ENCODE measurements at places on chromosomes 13 and 19. TPM values are rescaled to one million over a fixed set of nuclear protein-coding genes. Genes with fewer than 3 reads are reported as not detected.

DNA sequence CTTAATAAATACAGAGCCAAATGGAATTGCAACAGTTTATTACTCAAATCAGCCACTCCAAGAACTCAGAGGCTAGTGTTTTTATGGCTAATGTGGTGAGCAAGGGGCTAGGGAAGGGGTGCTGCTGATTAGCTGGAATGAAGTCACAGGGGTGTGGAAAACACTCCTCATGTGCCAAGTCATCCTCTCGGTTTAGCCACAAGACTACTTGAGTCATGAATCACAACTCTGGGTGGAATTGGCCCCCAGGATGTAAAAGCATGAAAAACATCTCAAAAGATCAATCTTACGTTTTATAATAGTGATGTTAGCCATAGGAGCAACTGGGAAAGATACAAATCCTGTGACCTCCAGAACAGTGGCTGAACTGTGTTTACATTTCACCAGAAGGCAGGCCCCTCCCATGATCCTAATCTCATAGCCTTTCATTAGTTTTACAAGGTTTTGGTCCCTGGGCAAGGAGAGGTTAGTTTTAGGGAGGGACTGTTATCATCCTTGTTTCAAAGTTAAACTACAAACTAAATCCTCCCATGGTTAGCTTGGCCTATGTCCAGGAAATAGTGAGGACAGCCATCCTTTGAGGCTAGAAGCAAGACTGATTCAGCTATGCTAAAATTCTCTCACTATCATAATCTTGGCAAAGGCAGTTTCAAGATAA, 2020.1 kb upstream of the PCDH20 start:
- DNase-seq: no peak

DNA sequence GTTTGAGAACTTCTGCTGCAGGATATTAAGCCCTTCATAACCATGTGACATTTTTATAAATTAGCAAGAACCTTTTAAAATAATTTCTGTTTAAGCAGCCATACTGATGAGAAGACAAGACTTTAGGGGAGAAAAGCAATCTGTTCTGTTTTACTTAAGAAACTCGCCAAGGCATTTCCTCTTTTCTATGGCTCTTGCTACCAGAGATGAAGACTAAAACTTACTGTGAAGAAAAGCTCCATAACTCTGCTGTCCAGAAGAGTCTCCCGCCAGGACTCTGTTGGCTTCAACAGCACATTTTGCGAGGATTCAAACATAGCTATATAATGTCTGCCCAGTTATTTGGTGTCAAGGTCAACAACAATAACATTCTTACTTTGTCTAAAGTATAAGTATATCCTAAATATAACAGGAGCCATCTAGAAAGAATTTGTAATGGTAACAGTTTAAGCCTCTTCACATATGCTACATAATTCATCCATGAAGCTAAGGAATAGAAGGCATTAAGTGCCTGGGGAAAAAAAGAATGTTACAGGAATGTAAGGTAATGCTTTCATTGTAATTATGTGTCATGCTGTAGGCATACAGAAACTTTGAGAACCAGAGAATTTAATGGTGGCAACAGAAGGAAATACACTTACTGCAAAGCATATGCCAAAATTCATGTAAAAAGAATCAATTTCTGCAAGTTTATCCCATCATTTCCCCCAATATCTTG, 53.2 kb upstream of the EEF1AKMT1 start:
- DNase-seq: no peak

DNA sequence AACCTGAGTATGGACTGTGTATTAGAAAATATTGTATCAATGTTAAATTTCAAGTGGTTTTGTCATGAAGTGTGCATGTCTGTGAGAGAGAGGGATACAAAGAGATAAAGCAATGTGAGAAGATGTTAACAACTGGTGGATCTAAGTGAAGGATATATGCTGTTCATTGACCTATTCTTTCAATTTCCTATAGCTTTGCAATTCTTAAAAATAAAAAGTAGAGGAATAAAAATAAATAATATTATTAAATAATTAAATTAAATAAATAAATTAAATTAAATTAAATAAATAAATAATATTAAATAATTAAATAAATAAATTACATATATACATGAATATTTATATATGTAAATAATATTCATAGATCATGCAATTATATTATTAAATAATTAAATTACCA, 131.2 kb upstream of the DACH1 start:
- no peak for DNase-seq

- DNase-seq: no peak
Observed at GRCh38 chr19:2517881-2518601, 42.1 kb downstream of the GADD45B start.

DNA sequence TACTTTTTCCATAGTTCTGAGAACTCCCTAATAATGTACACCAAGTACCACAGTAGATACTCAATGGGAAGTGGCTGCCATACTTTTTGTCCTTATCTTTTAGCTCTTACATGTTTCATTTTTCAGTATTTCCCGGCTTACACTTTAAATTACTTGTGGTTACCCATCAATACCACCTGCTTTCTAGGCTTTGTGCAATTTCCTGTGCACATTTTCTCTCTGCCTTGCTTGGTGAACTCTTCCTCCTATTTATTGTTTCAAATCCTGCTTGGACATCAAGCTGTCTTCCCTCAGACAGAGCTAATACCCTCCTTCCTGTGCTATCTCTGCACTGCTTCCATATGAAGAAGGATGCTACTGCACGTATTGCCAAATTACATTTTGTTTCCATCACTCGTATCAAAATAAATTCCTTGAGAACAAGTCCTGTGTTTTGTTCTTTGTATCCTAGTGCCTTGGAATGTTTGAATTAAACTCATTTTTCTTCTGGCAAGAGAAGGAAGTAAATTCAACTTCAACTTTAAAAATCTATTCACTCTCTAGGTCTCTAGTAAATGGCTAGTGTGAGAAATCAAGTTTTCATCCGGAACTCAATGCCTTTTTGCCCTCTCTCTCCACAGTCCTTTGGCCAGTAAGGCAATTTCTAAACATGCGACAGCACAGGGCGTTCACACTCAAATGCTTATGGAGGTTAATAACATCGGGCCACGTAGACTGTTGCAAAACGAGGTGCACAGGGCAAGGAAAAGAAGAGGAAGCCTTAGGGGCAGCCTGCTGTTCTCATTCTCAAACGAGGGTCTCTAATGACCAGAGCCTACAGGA, 5.6 kb downstream of the ZAR1L start:
- no peak for DNase-seq

- DNase-seq: no peak
Observed at GRCh38 chr13:75554981-75555380, 5.4 kb downstream of the UCHL3 start.

The WASF3 gene
- total RNA-seq: not detected
